Cortex of kidney (tissue), 1 donor: ENCODE measurements at places on chromosomes 11 and 22.

DNA sequence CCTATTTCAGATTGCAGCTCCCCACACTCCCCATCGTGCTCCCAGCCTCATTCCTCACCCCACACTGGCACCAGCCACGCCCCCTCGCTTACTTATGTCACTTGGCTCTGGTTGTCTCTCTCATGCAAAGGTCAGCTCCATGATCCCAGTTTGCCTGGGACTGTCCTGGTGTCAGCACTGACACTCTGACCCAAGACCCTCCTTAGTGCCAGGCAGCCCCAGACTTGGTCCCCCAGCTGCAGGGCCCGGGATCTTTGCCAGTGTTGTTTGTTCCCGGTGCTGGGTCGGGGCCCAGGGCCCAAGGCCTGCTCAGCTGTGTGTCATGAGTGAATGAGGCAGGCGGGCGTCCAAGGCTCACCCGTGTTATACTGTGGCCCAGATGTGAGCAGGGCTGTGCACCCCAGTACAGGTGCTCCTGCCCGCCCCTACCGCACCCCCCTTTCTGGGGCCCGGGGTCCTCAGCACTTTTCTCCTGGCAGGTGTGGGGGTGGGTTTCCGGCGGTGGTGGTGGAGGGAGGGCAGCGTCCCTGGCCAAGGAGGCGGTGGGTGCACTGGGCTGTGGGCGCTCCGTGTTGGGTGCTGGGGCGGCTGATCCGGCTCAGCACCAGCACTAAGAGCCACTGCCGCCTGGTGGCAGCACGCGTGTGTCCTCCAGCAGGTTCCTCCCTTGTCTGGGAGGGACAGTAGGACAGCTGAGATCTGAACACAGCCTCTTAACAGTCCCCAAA, 19.5 kb downstream of the IL17REL start:
- DNase-seq = no peak

DNA sequence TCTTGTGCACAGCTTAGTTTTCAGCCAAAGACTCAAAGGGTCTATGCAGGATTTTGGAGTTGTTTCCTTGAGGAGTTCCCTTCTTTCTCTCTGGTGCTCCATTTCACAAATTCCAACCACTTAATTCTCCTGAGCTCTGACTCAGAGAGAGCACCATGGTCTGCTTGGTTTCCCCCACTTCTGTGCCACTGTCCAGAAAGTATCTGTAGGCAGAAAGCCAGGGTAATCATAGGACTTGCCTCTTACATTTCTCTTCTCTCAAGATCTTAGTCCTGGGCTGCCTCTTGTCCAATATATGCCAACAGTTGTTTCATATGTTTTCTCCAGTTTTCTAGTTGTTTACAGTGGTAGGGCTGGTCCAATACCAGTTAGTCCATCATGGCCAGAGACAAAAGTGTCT, 6.4 kb upstream of the MRGPRD start:
- no peak for DNase-seq

GRCh38 chr22:25172153-25172552, 27.5 kb upstream of the CRYBB3 start:
- no peak for DNase-seq

- DNase-seq = no peak
Measured at GRCh38 chr11:36427876-36428275, 82.2 kb downstream of the TRAF6 start.

- no peak for DNase-seq
Measured at GRCh38 chr11:2771758-2772466, 72.1 kb upstream of the KCNQ1OT1 start.
